ENCODE measurements at places on chromosomes 11 and 22.

- no peak for DNase-seq
Observed at GRCh38 chr11:282171-282570, 4.0 kb downstream of the NLRP6 start.

GRCh38 chr22:22687638-22688500, 43.5 kb downstream of the GGTLC2 start:
- no peak for DNase-seq

DNA sequence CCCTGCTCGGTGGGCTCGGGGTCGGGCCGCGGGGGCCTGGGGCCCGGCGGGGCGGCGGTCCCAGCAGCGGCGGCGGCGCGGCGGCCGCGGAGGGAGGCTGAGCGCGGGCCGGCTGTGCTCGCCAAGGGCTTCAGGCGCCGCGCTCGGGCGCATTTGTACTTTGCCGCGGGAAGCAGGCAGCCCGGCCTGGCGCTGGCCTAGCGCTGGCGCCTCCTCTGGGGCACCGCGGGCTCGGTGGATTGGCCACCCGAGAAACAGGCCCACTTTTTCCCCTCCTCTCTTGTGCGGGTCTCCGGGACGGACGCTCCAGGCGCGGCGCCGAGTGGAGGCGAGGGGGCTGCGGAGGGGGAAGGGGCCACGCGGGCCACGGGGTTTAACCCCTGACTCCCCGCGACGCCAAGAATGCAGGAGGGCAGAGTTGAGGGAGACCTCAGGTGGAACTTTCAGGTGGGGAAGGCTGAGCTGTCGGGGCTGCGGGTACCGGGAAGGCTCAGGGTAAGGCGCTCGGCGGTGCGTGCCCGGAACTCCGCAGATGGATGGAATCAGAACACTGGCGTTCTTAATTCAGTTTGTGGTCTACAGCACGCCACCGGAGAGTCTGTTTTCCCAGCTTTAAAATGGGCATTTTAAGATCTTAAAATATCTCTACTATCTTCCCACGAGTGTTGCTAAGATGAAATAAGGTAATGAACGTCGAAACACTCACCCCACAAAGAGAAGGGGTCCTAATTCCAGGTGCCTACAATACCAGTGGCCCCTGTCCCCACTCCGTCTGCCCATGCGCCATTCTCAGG, at the start of gene CHRDL2:
CHRDL2 (minus strand) TSS at position 126 of the 794 bp plus-strand sequence. CDS start 538 bp downstream, outside the sequence.
- no peak for DNase-seq

DNA sequence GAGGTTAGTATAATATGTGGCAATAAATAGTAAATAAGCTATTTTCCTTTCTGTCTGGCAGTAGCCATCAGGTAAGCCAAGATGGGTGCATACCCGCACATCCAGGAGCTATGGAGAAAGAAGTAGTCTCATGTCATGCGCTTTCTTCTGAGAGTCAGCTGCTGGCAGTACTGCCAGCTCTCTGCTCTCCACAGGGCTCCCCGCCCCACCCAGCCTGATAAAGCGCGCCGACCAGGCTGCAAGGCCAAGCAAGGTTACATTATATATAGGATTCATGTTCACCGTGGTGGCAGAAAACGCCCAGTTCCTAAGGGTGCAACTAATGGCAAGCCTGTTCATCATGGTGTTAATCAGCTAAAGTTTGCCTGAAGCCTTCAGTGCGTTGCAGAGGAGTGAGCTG, 126.2 kb downstream of the ATG16L2 start:
- no peak for DNase-seq

DNA sequence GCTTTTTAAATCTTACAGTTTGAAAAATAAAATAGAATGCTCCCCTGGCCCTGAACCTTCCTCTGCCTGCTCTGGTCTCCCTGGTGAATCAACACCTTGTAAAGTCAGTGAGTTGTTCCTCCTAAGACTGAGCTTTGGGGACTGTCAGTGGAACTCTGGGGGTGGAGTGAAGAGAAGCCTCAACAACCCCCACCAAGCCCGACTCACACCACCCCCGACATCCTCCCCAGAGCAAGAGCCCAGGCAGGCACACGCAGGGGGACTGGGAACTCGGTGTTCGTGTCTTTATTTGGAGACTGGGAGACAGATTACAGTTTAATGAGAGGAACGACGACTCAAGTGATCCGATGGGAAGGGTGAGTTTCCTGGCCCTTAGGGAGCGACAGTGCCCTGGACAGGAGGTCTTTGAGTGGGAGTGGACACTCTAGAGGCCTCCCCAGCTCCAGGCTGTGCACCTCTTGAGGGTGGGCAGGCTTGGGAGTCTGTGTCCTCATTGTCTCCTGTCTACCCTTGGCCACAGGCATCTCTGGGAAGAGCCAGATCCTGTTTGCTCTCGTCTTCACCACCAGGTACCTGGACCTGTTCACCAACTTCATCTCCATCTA, 6.2 kb downstream of the KDELR3 start:
- DNase-seq = no peak

GRCh38 chr11:640021-640706, 3.1 kb downstream of the DRD4 start:
- DNase-seq = no peak

GRCh38 chr11:23865341-23865975, 631.4 kb upstream of the LUZP2 start:
- DNase-seq = no peak

DNA sequence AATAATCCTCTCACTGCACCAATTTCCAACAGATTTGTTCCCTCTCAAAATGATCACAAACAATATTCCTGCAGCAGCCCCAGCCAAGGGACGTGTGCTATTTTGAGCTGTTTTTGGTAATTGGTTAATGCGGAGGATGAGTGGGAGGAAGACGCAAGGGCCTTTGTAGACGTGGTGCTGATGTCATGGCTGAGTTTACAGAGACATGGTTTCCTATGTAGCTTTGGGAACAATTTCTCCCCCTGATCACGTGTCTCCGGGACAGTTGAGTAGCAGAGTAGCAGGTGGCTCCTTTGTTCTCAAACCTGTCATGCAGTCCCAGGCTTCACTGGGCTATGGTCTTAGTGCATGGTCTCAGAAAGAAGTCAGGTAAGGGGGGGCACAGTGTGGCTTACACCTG, 183.2 kb upstream of the NECTIN1 start:
- no peak for DNase-seq

DNA sequence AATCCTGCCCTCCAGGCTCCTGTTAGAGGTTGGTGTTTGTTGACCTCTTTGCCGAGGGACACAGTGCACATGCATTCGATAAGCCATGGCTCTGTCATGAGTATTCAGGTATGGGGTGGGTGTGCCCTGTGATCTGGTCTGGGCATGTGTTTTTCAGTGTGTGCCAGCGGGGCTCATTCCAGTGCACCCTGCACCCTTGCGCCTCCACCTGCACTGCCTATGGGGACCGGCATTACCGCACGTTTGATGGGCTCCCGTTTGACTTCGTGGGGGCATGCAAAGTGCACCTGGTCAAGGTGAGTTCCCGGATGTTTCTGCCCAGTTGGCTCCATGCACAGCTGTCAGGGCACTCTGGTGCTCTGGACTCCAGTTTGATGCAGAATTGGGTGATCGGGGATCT, 44.2 kb downstream of the OTOG start:
- DNase-seq = no peak

GRCh38 chr11:113481672-113482071, 6.5 kb upstream of the DRD2 start:
- no peak for DNase-seq

- no peak for DNase-seq
Observed at GRCh38 chr22:39408173-39408572, 8.6 kb downstream of the TAB1 start.

- DNase-seq = no peak
Observed at GRCh38 chr11:29343465-29344333, 673.1 kb downstream of the KCNA4 start.

DNA sequence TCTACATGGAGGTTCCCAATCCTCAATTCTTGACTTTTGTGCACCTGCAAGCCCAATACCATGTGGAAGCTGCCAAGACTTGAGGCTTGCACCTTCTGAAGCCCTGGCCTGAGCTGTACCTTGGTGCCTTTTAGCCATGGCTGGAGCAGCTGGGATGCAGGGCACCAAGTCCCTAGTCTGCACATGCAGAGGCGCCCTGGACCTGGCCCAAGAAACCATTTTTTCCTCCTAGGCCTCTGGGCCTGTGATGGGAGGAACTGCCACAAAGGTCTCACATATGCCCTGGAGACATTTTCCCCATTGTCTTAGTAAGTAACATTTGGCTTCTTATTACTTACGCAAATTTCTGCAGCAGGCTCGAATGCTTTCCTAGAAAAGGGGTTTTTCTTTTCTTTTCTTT, 431.9 kb upstream of the ANO5 start:
- no peak for DNase-seq

DNA sequence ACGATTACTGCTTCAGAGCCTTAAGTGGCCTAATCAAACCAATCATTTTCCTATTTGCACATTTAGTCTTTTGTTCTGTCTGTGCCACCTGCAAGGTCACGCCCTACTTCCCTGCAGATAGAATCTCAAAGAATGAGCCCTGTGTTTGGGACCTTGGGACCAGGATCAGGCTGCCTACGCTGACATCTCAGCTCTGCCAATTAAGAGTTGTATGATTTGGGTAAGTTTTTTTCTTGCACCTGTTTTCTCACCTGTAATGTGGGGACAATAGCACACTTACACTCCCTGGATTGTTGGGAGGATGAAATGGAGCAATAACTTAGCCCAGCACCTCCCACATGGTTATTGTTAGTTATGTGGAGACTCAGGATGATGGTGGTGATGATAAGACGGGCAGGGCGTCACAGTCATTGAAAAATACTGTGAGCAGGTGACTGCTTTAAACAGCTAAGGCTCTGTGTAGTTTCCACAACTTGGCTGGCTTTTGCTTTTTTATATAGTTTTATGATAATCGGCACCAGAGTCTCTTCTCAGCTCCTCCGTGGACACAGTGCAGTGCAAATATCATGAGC, 155.0 kb downstream of the ADAMTS15 start:
- no peak for DNase-seq

- no peak for DNase-seq
Observed at GRCh38 chr11:111019871-111020670, 225.5 kb upstream of the POU2AF2 start.

- no peak for DNase-seq
Observed at GRCh38 chr11:126956635-126957034, 43.9 kb downstream of the KIRREL3 start.

DNA sequence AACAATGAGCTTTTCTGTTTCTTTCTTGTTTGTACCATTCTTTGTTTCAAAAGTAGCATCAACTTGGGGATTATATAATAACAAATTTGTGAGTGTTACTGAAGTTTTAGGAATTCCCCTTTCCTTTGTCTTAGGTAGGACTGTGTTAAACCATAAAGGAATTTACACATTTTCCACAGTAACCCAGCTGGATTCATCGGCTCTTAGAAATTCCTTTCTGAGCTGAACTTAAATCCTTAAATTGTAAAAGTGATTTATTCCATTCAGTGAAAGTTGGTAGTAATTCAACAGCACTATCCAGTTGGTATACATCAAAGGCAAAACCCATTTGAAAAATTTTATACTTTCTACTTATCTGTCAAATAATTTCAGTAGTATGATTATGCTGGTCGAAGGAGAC, 11.8 kb downstream of the EMSY start:
- DNase-seq = no peak

DNA sequence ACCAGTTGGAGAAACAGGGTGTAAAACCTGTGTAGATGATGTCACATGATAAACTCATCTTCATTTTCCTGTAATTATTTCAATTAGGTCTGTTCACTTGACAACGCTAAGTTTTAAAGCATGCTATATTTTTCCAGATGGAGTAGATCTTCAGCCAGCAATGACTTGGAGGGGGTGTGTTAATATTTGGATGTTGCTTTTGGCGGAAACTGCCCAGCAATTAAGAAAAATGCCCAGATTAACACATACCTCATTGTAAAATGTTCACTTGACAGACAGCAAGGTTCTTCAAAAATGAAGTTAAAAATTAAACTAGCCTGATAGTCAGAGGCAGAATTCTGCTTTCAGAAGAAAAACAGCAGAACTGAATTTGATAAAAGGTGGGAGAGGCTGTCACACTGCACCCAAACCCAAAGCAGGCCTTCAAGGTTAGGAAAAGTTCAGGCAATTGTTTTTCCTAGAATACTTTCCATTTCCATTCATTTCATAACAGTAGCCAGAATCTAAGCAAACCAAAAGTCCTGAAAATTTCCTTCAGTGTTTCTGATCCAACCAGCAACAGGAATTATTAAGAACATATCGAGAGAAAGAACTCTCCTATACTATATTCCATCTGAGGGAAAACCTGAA, 33.0 kb downstream of the VSIG10L2 start:
- DNase-seq = no peak

- peak; percentile 13 for DNase-seq
Observed at GRCh38 chr11:14969901-14970323, 2.2 kb downstream of the CALCA start.

DNA sequence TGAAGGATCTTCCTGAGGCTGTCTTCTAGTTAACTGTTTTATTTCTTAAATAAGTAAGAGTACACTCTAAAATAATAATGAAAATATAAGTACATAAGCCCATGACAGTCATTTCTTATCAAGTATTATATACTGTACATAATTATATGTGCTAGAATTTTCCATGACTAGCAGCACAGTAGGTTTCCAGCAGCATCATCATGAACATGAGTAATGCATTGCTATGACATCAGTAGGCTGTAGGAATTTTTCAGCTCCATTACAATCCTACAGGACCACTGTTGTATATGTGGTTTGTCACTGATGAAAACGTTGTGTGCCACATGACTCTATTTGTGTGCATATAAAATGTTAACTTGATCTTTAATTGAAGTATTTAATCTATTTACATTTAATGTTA, 22.0 kb downstream of the ZNF202 start:
- DNase-seq = no peak

GRCh38 chr22:47049078-47049624, 286.7 kb downstream of the TBC1D22A start:
- no peak for DNase-seq

DNA sequence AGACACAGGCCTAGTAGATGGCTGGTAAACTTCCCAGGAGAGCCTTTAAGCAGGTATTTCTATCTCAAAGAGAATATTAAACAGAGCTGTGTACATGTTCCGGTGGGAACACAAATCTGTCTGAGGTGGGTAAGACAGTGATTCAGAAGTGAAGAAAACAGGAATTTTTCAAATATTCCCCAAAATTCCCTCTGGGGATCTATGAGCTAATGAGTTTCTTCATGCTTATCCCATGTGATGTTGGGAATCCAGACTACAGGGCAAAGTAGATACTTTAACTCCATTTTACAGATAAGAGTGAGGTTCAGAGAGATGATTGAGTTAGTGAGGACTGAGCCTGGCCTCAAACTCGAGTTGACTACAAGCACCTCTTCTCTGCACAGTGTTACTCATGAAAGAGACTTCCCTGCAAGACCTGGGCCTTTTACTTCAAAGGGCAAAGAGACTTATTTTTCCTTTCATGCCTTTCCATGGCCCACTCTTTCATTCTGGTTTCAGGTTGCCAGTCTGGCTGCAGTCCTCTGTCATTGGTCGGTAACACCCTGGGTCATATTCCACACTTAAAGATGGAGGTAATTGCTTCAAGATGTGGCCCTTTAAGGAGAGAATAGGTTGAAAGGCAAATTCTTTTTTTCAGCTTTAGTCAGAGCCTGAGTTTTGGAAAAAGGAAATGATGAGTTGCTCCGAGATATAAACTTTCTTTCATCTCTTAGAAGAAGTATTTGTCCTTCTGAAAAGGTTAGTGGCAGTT, 70.1 kb downstream of the CYB5R2 start:
- no peak for DNase-seq

Measured in activated T-helper 1 cell treated with Interleukin-2 at 50 U/mL for 16 hours (primary cell).